ENCODE measurements at places on chromosomes 2 and 18. TPM values are rescaled to one million over a fixed set of nuclear protein-coding genes. Genes with fewer than 3 reads are reported as not detected.

Gene UGT1A3
- total RNA-seq = not detected

GRCh38 chr2:26623541-26624495 is 17.3 kb downstream of the CIB4 start:
- DNase-seq = no peak

DNA sequence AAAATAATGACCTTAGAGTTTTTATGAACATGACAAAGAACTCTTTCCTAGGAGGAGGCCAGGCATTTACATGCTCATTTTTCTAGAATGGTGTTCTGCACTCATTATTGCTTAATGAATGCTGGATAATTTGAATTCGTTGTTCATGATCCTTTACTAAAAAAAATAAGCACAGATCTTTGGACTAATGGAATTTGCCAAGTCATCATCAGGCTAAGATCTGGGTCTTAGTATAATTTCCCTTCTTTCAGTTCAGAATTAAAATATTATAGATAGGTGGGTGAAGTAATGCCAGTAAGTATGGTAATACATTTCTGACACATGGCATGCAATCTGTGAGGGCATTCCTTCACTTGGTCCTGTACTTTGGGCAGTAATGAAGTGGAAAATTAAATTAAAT is 143.8 kb upstream of the AQP4 start:
- DNase-seq = no peak

DNA sequence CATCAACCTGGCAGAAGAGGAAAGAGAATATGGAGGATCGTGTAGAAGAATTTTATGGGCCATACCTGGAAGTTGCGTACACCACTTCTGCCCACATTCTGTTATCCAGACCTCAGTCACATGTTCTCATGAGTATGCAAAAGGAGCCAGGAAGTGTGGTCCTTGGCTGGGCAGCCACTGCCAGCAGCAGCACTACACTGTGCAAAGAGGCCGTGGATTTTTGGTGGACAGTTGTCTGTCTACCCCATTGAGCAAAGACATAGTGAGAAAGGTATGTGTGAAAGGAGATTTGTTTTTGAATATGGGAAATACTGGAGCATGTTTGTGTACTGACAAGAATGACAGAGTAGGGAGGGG is 68.1 kb downstream of the SDC1 start:
- DNase-seq = no peak

Gene TXNDC2
- total RNA-seq = not detected

Gene ITGAV
- total RNA-seq = 5.8 TPM

Gene HK2
- total RNA-seq = 8.6 TPM

All from T-cell (primary cell).